ENCODE measurements at places on chromosomes 16 and 17. TPM values are rescaled to one million over a fixed set of nuclear protein-coding genes. Genes with fewer than 3 reads are reported as not detected.

- H3K4me1 ChIP-seq, result no peaks in the 10 kb centered on the region
- no peaks in the 10 kb centered on the region for H3K27me3 ChIP-seq
- no peaks in the 10 kb centered on the region for H3K36me3 ChIP-seq
- H3K4me3 ChIP-seq, result no peak overlapping the region
- no peak for DNase-seq
Measured at GRCh38 chr17:7814969-7815368, 19.0 kb upstream of the KDM6B start.

Gene GDE1
- total RNA-seq, result 39.4 TPM

Gene KRTAP3-2
- 0.18 TPM for total RNA-seq

Gene SEPTIN12
- total RNA-seq, result not detected

DNA sequence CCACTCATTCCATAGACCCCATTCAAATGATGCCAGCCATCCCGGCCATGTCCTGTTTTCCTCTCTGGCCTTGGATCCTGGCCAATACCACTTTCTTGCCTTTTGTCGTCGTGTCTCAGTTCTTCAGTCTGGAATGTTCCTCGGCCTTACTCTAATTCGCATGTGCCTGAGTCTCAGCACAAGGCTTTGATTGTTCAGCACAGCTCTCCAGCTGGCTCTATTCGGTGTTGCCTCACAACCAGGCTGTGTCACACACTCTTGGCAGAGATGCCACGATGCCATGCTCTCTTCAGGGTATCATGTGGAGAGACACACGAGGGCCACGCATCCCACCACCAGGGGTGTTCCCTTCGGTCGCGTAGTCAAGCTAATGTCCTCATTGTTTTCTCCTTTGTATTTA is 1.8 kb upstream of the VPS4A start:
- peak; percentile 42 for DNase-seq
- no peak overlapping the region for H3K27ac ChIP-seq
- H3K27me3 ChIP-seq, result no peaks in the 10 kb centered on the region
- peaks cover 9% of the 10 kb centered on the region for H3K4me1 ChIP-seq
- no peak overlapping the region for H3K4me3 ChIP-seq
- peaks cover 8% of the 10 kb centered on the region for H3K36me3 ChIP-seq

Gene KCNH6
- total RNA-seq, result not detected

GRCh38 chr17:4899341-4900230 is at the start of gene C17orf107:
C17orf107 (plus strand) TSS chr17:4899536; CDS start chr17:4899763, 227 bp downstream.
- peak within 1 kb of the TSS; percentile 45 for H3K4me3 ChIP-seq
- DNase-seq, result peak; percentile 87
- peak within 1 kb of the TSS; percentile 20 for H3K27ac ChIP-seq
- H3K27me3 ChIP-seq, result peaks cover 38% of the 10 kb centered on the region
- peaks cover 29% of the 10 kb centered on the region for H3K36me3 ChIP-seq
- H3K4me1 ChIP-seq, result peaks cover 51% of the 10 kb centered on the region

GRCh38 chr16:21302898-21303528 is 24.9 kb upstream of the CRYM start:
- DNase-seq, result no peak
- peaks cover 9% of the 10 kb centered on the region for H3K4me1 ChIP-seq
- H3K27ac ChIP-seq, result no peak overlapping the region
- peaks cover 21% of the 10 kb centered on the region for H3K27me3 ChIP-seq
- H3K4me3 ChIP-seq, result no peak overlapping the region

All from muscle of leg (tissue), 16 donors.